ENCODE measurements at places on chromosomes 11 and 22. TPM values are rescaled to one million over a fixed set of nuclear protein-coding genes. Genes with fewer than 3 reads are reported as not detected.
A peak's percentile ranks its signal among the peaks of the same experiment; 100 is the strongest.

- peak; percentile 12 for ATAC-seq
These were observed 278 bp downstream of the ROM1 start for GRCh38 chr11:62613291-62613778.

DNA sequence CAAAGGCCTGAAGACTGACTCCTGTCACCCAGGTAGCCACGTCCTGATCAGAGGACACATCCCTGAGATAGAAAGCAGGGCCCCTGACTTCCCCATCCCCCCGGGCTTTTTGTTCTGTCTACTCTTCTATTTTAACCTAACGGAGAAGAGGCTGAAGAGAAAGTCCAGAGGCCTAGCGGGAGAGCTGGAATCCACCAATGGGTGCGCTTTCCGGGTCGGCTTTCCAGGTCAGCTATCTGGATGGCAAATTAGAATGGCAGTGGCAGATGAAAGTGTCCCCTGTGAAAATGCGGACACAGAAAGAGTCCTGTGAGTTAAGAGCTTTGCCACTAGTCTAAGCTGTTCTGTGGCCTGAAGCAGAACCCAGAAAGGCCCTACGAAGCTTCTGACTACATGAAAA is 13.1 kb upstream of the SERPING1 start:
- no peak for ATAC-seq

- no peak for ATAC-seq
These were observed at the start of gene BLID for GRCh38 chr11:122115524-122116379. TSS of gene BLID (minus strand) at chr11:122116215. CDS start at chr11:122115922, 293 bp downstream.

Gene HINFP
- 13.2 TPM for total RNA-seq

DNA sequence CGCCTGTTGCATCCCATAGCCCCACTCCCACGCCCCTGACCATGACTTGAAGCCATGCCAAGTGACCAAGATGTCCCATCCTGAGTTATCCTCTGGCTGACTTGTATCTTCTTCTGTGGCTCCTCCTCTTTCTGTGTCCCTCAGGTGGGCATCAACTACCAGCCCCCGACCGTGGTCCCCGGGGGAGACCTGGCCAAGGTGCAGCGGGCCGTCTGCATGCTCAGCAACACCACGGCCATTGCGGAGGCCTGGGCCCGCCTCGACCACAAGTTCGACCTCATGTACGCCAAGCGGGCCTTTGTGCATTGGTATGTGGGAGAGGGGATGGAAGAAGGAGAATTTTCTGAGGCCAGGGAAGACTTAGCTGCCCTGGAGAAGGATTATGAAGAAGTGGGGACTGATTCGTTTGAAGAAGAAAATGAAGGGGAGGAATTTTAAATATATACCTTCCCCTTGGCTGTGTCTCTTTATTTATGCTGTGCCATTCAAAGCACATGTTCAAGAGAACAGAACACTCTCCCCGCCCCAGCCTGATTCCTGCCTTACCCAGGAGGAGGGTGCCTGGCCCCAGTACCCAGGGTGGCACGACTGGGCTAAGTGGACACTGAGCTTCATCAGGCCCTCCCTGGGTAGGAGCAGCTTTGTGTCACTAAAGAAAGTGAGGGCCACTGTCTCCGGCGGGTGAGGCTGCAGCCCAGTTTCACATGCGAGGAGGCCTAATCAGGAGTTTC is 19.1 kb upstream of the USP18 start:
- ATAC-seq, result no peak

DNA sequence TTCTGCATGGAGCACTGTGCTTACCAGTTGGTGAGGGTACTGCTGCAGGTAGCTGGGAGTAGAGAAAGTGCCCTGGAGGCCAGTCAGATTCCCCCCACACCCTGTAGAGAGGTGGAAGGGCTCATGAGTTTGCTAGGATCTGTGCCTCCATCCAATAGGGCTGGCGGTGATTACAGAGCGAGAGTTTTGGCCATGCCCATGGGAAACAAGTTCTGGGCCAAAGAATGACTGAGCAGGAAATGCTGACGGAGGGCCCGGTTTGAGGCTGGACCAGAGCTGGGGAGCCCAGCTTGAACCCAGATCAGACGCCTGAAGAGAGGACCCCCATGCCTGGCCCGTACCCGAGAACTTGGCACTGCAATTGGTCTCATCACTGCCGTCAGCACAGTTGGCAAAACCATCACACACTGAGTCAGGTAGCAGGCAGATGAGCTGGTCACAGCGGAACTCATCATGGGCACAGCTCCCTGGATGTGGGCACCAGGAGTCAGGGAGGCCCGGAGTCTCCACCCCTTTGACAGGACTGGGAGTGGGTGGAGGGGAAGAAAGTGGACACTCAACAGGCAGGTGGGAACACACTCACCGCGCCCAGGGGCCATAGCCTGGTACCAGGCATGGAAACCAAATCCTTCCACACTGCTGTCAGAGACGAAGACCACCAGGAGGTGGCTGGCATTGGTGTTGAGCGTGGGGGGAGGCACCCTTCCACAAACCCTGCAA is 2.1 kb downstream of the MFRP start:
- no peak for ATAC-seq

Gene CHRNA10
- total RNA-seq, result 0.64 TPM

GRCh38 chr22:19788661-19789225 is 28.2 kb downstream of the TBX1 start:
- no peak for ATAC-seq

DNA sequence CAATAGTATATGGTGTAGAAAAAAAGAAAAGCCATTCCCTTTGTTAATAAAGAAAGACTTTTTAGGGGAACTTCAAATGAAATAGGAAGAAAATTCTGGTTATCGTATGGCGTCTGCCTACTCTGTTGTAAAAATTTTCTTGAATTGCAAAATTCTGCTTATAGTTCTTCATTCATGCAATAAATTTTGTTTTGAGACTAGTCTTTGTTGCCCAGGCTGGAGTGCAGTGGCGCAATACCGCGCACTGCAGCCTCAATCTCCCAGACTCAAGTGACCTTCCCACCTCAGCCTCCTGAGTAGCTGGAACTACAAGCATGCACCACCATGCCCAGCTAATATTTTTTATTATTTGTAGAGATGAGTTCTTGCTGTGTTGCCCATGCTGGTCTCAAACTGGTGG is 5.8 kb downstream of the DDIAS start:
- no peak for ATAC-seq

- peak; percentile 5 for ATAC-seq
These were observed 36.2 kb downstream of the TXN2 start for GRCh38 chr22:36445158-36445668.

DNA sequence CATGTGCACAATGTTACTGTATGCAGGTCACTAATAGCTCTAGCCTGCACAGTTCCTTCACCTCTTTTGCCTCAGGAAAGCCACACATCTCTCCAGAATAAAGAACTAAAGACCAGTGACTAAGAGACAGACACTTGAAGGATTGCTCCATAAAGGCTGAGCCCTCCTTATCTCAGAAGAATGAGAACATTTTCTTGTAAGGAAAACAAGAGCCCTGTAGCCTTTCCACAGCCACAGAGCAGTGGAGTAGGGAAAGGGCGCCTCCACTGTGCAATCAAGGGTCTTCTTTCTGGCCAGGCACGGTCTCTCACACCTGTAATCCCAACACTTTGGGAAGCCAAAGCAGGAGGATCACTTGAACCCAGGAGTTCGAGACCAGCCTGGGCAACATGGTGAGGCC is 202.6 kb upstream of the TMEM45B start:
- ATAC-seq, result no peak

Gene HPX
- total RNA-seq, result 0.64 TPM

GRCh38 chr11:6319704-6320410 is 444 bp downstream of the CAVIN3 start:
- peak; percentile 93 for ATAC-seq

Gene KRTAP5-7
- 0.16 TPM for total RNA-seq

DNA sequence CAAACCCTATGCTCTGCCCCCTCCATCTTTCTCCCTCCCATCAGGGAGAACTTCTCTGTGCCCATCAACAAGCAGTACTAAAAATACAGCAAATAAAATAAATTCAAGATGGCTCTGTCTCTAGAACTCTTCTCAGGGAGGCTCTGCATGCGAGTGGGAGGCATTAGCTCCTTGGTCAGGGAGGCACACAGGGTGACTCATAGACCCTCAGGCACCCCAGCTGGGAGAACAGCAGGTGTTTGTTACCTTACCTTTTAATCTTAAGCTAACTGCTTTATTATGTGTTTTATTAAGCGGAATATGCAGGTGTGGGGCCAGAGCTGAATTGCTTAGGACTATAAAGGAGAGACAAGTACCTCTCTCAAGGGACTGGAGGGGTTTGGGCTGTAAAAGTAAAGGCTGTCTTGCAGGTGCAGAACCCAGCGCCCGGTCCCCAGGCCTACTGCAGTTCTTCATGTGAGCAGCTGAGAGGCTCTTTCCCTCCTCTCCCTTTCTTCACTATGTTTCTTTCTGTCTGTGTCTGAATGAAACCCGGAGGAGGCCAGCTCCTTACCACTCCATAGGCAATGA is 20.8 kb downstream of the CSNK2A3 start:
- ATAC-seq, result no peak

- ATAC-seq, result peak; percentile 72
These were observed 49.0 kb downstream of the OR4D9 start for GRCh38 chr11:59560290-59560701.

DNA sequence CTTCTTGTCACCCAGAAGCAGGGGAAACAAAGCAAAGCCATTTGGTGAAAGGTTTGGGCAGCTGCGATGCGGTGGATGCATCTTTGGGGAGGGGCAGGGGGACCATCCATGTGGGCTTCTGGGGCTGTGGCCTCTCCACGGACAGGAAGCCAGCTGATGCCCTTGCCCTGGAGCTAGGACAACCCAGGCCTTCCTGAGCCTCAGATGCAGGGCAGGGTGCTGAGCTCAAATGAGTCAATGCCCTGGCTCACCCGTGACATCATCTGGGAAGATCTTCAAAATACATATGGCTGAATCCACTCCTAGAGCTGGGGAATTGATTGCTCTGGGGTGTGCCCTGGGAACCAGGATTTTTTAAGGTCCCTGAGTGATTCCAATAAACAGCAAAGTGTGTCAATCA is 1418.2 kb downstream of the TBC1D22A start:
- ATAC-seq, result no peak

GRCh38 chr22:36913427-36914389 is at the start of gene CSF2RB:
TSS of gene CSF2RB (plus strand) at chr22:36913628. CDS start at chr22:36922208, 8,580 bp downstream.
- peak; percentile 53 for ATAC-seq

Gene MTCH2
- 102 TPM for total RNA-seq

DNA sequence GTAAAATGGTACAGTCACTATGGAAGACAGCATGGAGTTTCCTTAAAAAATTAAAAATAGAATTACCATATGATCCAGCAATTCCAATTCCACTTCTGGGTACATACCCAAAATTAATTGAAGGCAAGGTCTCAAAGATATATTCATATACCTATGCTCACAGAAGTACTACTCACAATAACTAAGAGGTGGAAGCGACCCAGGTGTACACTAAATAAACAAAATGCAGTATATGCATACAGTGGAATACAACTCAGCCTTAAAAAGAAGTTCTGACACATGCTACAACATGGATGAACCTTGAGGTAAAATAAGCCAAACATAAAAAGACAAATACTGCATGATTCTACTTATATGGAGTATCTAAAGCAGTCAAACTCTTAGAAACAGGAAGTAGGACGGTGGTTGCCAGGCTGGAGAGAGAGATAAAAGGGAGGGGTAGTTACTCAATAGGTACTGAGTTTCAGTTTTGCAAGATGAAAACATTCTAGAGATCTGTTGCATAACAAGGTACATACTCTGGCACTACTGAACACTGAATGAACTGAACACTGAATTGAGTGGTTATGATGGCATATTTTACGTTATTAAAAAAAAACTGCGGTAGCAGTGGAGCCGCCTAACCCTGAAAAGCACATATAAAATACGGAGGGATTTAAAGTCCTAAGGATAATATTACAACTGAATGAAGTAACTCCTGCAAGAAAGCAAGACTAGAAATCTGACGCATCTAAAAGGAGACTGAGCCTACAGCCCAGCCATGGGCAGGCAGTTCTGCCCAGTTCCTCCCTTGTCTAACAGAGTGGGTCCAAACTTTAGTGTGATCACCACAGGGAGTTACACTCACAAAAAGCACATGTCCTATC is 12.8 kb downstream of the DGCR2 start:
- peak; percentile 86 for ATAC-seq

DNA sequence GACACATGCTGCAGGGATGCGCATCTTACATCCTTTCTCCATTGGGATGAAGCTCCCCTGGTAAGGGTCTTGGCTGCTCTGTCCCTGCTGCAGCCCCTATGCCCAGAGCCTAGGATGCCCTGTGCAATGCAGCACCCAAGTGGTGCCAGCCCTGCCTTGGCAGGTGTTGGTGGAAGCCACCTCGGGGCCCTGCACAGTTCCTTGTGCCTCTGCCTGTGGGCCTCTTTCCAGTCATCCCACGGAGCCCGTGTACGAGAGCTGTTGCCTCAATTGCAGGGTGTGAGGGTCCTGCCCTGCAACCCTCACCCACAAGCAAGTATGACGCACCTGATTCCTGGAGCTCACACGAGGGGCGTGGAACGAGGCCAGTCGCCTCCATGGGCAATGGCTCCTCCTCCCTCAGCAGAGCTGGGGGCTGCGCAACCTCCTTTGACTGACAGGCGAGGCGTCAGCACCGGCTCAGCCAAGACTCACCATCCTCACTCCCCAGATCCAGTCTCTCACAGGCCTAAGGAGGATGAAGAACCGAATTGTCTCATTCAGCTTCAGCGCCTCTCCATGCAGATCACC is 719.6 kb downstream of the BRD1 start:
- no peak for ATAC-seq

Gene MAPK8IP2
- 2.3 TPM for total RNA-seq

DNA sequence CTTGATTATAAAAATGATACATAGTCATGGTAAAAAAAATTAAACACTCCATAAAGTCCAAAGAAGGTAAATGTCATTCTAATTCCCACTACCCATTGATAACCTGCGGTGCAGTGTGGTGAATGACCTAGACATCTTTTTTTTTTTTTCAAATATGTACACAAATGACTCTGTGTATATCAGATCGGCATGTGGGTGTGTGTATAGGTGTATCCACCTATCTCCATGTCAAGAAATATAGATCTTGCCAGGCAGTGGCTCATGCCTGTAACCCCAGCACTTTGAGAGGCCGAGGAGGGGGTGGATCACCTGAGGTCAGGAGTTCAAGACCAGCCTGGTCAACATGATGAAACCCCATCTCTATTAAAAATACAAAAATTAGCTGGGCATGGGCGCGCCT is 18.4 kb upstream of the CBX6 start:
- ATAC-seq, result no peak

GRCh38 chr11:57514538-57515331 is 767 bp downstream of the SLC43A1 start:
- peak; percentile 24 for ATAC-seq

All from esophagus mucosa (tissue), 1 donor.